ENCODE measurements at places on chromosomes 16 and 17.

- no peak for DNase-seq
Measured at GRCh38 chr16:87921236-87921773, 15.0 kb downstream of the CA5A start.

DNA sequence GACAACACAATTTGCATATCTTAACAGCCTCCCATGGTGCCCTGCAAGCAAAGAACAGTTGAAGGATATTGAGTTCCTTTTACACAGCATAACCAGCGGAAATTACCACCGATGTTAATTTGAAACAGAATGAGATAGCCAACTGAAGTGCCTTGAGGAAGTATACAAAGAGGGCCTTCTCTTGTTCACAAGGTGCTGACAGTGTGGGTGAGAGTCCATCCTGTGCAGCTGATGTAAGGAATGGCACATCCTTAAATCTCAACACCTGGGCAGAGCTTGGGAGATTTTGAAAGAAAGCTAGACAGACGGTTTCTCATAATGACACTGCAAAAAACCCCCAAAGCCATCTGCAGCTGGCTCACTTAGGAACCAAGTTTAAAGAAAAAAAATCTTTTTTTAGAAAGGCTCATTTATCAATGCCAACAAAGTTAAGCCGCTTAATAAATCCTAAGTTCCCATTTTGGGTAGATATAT, 818.6 kb downstream of the KCNJ2 start:
- no peak for DNase-seq

GRCh38 chr16:74735162-74735452, 34.4 kb upstream of the MLKL start:
- DNase-seq, result no peak

DNA sequence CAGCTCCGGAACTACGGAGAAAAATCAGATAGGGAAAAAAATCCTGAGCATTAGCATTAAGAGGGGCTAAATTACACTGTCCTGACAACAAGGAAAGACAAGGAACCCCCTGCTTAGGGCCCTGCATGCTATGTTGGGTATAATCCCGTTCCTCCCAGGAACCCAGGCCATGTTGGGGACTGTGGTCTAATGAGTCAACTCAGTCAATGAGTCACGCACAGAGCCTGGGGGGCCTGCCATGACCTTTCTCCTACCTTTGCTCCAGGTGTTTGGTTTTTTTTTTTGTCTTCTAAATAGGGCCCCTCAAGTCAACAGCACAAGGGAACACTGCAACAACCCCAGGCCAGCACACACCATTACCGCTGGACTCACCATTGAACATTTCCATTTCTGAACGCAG, 8.9 kb upstream of the ZNF200 start:
- no peak for DNase-seq

DNA sequence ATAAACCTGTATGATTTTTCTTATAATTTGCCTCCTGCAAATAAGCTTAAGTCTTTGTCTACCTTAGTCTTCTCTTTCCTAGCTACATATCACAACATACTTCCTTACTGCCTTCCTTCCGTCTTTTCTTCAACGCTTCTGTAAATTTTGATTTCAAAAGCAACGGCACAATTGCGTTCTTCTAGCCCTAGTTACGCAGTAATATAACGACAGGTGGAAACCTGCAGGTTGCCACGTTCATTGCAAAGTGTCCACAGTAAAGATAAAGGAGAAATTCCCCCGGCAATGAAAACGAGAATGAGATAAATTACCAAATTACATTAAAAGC, 546 bp upstream of the PSMD7 start:
- DNase-seq, result no peak

- DNase-seq, result no peak
Measured at GRCh38 chr16:64384636-64385035, 737.2 kb downstream of the CDH11 start.

- DNase-seq, result no peak
Measured at GRCh38 chr17:62805234-62805633, 2.9 kb downstream of the MARCHF10 start.

DNA sequence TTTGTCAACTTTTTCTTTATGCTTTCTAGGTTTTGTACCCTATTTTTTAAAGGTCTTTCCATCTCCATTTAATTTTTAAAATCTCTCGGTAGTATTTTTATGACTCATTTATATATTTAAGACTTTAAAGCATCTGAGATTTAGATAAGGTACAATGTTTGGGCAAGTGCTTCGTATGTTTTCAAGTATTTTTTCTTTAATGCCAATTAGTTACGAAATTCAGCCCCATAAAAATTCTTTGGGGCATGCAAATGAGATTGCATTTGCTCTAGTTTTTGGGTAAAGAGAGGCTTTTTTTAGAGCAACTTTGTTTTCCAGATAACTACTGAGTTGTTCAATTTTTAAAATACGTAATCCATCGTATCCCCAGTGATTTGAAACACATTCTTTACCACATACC, 65.3 kb upstream of the CRHR1 start:
- DNase-seq, result no peak

DNA sequence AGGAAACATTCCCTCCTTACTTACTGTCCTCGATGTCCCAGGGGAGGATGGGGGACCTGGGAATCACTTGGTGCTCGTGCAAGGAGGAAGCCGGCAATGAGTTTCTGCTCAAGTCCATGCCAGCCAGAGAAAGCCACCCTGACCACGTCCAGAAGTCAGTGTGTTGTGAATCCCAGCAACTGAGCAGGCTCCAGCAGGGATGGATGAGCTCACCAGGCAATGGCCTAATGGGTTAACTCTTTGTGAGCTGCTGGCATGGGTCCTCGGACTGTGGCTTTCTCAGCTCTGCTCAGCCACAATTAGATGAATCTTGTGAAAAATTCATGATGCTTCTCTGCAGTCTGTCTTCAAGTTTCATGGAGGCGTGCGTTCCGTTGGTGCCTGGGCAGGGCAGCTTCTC, at the start of gene PIRT:
Gene PIRT (minus strand): TSS at position 167 of the 400 bp plus-strand sequence. CDS start 12,442 bp downstream, outside the sequence.
- no peak for DNase-seq
